Stimulated activated CD4-positive, alpha-beta T cell treated with anti-CD3 and anti-CD28 coated beads, Interleukin-12 subunit alpha, Interleukin-12 subunit beta, amount 100 ng/mL, for 4 hours (primary cell): ENCODE measurements at places on chromosomes 1 and 21.

DNA sequence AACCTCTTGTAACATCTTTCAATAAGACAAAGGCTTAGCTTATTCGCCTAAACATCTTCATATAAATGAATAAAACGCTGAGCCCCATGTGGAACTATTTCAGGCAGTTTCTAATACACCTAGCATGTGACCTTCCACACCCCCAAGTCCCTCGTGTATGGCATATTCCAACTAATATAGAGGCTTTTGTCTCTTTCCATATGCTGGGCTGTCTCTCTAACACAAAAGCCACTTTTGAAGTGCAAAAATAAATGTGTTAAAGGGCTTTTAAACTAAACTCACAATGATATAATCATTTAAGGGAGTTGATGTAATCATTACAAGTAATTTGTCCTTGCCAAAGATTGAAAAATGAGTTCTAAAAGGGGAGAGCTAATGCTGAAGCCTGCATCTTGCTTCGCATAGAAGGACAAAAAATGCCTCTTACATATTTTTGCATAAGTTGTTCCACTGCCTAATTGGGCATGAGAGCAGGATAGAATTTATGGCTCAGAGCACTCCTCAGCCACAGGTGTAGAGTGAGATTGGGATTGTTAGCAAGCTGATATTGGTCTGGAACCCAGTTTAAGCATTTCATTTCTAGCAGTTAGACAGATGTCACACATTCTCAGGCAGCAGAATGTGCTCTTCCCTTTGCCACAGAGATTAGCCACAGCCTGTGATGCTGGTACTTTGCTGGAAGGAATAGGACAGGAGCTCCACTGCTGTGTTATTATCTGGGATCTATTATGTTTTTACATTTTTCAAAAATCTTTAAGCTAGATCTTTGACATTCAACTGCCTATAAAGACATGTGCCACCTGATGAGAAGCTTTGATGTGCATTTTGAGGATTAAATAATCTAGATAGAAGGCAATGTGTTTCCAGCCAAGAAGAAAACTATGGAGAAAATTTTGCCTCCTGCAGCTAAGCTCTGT, 1044.4 kb downstream of the ADGRL2 start:
- no peak for DNase-seq

DNA sequence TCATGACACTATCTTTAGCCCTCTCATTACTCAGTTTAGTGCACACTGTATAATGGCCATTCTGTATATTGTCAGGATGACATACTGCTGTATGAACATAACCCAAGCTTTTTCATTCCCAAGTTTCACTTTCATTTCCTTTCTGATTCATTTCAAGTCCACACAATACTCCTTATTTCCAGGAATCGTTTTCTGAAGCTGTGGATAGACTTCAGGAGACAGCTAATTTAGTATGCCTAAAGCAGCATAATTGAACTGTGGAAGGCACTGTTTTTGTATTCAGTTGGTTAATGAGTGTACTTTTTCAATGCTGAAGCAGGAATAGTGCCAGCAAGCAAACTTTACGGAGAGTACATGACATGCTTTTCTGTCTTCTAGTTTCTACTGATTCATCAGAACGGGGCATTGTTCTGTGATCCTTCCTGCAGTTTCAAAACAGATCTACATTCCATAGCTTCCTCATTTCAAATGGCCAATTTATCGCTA, 578.5 kb upstream of the ZP4 start:
- DNase-seq = no peak

DNA sequence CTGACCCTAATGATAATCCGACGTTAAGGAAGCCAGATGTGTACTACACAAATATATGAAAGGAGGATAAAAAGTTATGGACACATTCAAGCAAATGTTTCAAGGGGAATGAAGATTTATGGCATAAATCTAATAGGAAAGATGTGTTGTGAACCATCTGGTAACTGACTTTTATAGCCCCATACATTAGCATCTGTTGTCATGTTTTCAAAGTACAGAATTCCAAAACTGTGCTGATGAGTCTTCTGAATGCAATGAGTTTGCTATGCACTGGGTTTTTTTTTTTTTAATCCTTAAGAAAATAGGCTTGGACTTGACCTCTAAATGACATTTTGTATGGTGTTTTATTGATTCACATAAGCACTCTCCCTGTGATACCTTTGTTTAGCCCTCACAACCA, 158.5 kb upstream of the ESRRG start:
- DNase-seq = no peak

DNA sequence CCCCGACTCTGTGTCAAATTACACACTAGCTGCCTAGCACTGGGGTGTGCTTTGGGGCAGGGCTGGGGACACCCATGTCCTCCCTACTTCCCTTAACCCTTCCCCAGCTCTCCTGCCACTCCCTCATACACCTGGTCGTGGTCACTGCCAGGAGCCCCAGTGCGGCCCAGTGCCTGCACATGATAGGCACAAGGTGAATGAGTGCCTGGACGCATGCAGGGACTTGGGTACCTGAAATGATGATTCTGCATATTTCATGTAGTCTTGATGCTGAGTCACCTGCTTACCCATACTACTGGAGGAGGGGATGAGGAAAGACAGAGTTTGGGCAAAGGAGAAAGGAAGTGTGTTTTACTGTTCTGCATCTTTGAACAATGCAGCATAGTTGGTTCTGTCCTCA, 1.5 kb upstream of the VANGL2 start:
- no peak for DNase-seq

- DNase-seq = no peak
Observed at GRCh38 chr1:36327421-36328087, 4.1 kb upstream of the EVA1B start.

GRCh38 chr1:217781056-217781455, 149.9 kb downstream of the SPATA17 start:
- DNase-seq = no peak

GRCh38 chr1:235286667-235287066, 41.3 kb downstream of the ARID4B start:
- DNase-seq = no peak

DNA sequence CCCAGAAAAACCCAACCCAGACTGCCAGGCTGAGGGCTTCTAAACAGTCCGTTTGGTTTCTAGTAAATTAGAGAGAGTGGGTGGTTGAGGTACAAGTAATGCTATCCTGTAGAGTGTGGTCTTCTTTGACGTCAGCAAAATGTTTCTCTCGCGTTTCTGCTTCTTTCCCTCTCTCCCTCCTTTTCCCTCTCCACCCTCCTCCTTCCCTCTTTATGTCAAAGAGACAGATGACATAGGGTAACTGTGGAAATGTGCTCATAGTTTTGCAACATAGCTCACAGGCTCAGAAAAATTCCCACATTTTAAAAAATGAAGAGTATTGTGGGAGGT, 158.3 kb downstream of the TOMM20 start:
- DNase-seq = no peak

DNA sequence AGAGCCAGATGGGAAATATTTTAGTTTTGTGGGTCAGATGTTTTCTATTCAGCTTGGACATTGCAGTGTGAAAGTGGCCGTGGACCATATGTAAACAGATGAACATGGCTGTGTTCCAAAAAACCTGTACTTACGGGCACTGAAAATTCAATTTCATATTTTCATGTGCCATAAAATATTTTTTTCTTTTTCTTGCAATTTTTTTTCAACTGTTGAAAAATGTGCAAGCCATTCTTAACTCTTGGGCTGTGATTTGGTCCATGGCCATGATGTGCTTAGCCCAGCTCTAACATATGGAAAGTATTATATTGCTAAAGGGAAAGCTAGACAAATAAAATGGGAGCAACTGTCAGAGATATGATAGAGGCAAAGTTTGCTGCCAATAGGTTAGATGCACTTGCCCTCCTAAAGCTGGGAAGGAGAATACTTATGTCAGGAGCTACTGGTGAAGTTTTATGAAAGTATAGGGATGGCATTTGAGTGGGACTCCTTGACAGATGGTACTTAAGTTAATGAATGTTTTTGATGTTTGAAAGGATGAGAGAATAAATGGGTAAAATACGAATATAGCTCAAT, 240.3 kb downstream of the RYR2 start:
- DNase-seq = no peak

DNA sequence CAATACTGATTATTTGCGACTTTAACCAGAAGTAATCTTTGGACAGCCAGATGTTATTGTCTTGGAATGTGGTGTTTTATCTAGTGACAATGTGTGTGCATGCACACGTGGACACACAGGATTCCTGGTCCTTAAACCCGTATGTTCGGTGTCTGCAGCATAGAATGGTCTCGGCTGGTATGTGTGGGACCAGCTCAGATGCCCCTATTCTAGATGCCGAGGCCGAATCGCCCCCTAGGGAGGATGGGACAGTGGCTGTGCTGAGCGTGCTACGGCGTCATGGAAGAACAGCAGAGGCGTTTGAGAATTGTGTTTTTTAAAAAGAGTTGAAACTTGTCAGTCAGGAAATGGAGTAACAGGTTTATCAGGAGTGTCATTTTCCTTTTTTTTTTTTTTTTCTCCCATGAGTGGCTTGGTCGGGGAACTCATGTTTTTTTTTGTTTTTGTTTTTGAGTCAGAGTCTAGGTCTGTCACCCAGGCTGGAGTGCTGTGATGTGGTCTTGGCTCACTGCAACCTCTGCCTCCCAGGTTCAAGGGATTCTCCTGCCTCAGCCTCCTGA, 30.1 kb downstream of the SKI start:
- DNase-seq = no peak

GRCh38 chr1:227357927-227358302, 39.6 kb upstream of the CDC42BPA start:
- DNase-seq = no peak

GRCh38 chr1:240254778-240255291, 163.2 kb downstream of the FMN2 start:
- no peak for DNase-seq

- DNase-seq = no peak
Observed at GRCh38 chr1:88462488-88463261, 221.4 kb upstream of the PKN2 start.

GRCh38 chr1:219834314-219834917, 93.9 kb downstream of the SLC30A10 start:
- no peak for DNase-seq

- no peak for DNase-seq
Observed at GRCh38 chr1:165162671-165163241, 193.8 kb downstream of the LMX1A start.

DNA sequence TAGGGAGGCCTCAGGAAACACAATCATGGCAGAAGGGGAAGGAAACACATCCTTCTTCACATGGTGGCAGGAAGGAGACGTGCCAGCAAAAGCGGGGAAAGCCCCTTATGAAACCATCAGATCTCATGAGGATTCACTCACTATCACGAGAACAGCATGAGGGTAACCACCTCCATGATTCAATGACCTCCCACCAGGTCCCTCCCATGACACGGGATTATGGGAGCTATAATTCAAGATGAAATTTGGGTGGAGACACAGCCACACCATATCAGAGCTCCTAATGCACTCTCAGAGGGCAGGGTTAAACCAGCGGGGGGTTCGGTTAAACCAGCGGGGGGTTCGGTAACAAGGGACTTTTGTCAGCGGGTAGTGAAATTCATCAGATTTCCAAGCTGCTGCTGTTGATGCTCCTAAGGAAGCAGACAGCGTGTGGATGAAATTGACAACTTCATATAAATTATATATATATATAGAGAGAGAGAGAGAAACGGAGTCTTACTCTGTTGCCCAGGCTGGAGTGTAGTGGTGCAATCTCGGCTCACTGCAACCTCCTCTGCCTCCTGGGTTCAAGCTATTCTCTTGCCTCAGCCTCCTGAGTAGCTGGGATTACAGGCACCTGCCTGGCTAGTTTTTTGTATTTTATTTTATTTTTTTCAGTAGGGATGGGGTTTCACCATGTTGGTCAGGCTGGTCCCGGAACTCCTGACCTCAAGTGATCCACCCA, 4.2 kb downstream of the CSTB start:
- no peak for DNase-seq

- no peak for DNase-seq
Observed at GRCh38 chr1:3064901-3065300, 4.1 kb upstream of the PRDM16 start.

- DNase-seq = no peak
Observed at GRCh38 chr1:183652547-183653461, at the start of gene APOBEC4. Gene APOBEC4, minus strand, starts transcription at chr1:183653316. Its CDS starts 4,535 bp downstream, at chr1:183648781.

- no peak for DNase-seq
Observed at GRCh38 chr1:94773296-94773809, 46.8 kb upstream of the SLC44A3 start.
